GOT3 (cell line): ENCODE measurements at places on chromosomes 12 and 14.

- DNase-seq: no peak
Observed at GRCh38 chr12:109638735-109639134, 65.1 kb downstream of the MVK start.

GRCh38 chr12:12803186-12803585 is 10.0 kb upstream of the DDX47 start:
- peak; percentile 11 for DNase-seq

- DNase-seq: no peak
Observed at GRCh38 chr14:102819747-102820330, 42.6 kb downstream of the TRAF3 start.

- DNase-seq: no peak
Observed at GRCh38 chr12:117127933-117128823, 29.0 kb upstream of the TESC start.

DNA sequence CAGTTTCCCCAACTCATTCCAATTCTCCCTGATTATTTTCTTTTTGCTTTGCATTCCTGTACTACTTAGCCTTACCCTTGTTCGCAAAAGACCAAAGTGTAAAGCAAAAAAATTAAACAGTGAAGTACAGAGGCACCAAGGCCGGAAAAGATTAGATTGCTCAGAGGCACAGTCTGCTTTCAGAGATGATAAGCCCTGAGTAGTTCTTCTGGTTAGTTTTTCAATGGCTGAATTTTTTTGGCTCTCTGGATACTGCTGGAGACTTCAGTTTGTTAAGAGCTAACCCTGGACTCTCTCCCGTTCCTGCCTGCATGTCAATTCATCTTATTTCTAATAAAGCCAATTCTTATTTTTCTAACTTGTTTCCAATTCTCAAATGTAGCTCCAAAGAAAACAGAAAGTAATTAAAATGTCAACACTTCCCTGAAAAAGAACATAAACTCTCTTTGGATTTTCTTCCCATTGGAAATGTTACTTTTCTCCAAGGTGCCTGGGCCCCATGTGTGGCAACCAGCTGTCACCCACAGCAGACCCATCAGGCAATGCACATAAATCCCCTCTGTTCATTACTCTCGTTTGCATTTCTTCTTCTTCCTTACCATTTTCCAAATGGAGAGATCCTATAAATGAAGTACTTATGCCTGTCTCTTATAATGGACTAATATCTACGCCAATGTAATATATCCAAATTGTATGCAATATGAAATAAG is 142.8 kb downstream of the BTG1 start:
- no peak for DNase-seq

DNA sequence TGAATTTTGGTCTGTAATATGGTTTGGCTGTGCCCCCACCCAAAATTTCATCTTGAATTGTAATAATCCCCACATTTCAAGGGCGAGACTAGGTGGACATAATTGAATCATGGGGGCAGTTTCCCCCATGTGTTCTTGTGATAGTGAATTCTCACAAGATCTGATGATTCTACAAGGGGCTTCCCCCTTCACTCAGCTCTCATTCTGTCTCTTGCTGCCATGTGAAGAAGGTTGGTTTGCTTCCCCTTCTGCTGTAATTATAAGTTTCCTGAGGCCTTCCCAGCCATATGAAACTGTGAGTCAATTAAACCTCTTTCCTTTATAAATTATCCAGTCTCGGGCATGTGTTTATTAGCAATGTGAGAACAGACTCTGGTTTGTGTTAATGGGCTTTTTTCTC is 5.9 kb downstream of the LRRC9 start:
- no peak for DNase-seq

DNA sequence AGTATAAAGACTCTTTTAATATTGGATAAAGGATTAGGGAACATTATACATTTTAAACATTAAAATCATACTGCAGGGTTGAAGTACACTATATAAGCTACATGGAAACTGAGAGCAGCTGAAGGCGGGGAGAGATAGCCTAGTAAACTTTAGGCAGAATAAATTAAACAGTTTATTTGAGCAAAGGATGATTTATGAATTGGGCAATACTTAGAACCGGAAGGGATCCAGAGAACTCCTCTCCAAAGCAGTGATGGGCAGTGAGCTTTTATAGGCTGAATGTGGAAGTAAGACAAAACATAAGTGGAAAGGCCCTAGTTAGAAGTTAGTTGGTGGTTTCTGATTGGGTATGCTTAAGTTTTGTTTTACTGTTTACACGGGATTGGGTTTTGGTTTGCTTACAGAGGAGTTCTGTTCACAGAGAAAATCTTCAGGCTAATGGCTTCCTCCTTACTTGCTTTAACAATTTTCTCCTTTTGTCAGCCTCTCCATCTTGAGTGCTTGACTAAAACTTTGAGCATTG is 18.9 kb downstream of the LEMD3 start:
- DNase-seq: no peak

DNA sequence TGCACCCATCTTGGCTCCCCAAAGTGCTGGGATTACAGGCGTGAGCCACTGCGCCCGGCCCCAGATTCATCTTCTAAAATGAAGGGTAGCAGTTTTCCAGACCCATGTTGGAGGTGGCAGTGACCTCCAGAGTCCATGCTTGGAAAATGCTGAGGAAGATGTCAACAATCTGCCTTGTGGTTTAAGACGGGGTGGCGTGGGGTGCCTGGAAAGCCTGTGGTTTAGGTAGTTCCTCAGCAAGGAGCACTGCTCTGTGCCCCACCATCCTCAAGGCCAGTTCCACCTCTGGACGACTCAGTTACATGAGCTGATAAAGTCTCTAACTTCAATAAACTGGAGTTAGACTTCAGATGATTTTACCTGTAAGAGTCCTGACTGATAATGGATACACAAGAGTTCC is 48.6 kb downstream of the DRAM1 start:
- no peak for DNase-seq

DNA sequence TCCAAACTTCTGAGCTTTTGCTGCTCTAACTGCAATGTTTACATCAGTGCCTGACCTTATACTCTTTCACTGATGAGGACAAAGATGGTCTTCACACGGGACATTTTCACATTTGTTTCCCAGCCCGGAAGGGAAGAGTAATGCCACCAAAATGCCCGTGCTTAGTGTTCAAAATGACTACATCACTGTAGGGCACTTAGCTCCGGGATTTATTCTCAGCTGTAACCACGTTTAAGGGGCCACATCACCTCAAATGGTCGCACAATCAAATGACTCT is 2.9 kb downstream of the GSG1 start:
- DNase-seq: no peak

GRCh38 chr12:68148261-68148951 is 11.1 kb downstream of the IFNG start:
- no peak for DNase-seq

GRCh38 chr12:26513363-26514043 is 318.1 kb downstream of the SSPN start:
- DNase-seq: no peak

GRCh38 chr12:58204071-58204470 is 262.7 kb downstream of the ATP23 start:
- DNase-seq: no peak
